ENCODE measurements at places on chromosomes 11 and 22. TPM values are rescaled to one million over a fixed set of nuclear protein-coding genes. Genes with fewer than 3 reads are reported as not detected.

Gene ZP1
- total RNA-seq, result not detected

Gene NELL1
- not detected for total RNA-seq

Gene WEE1
- total RNA-seq, result 1.9 TPM

Gene TNKS1BP1
- total RNA-seq, result 11.2 TPM

Gene KRTAP5-8
- not detected for total RNA-seq

- peak; percentile 54 for DNase-seq
Observed at GRCh38 chr11:63635762-63636465, 21.7 kb upstream of the PLAAT3 start.

GRCh38 chr11:77542296-77542695 lies 47.5 kb upstream of the AQP11 start:
- no peak for DNase-seq

DNA sequence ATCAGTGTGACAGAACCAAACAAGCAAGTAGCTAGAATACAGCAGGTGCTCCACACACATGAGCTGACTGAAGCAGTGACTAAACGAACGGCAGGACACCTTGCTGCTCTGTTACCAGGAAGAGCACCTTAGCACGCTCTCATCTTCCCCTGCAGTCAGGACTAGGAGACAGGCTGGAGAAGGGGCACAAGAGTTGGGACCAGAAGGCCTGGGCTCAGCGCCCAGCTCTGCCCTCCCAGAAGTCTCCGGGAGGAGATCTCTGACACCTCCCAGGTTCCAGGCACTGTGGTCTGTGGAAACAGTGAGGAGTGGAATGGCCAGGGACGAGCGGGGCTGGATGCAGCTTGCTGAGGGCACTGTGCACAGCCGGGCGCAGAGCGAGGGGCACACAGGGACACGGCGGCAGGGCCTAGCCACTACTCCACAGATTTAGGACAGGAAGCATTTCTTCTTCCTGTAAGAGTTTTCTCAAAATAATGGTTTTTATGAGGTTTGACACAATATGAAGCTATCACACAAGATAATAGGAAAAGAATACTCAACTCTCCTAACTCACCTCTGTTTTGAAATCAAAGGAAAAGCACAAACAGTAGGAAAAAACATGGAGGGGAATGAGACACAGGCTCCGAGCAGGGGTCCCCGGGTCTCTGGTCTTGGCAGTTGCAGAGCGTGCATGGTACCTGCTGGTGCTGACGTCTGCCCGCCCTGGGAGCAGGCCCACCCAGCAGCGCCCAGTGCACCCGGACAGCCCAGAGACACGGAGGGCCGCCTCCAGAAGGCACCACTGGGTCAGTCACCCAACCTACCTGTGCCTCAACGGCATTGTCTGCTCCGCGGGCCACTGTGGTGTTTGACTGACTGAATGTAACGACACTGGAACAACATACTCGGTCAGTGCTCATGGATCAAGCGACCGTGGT lies 67.6 kb downstream of the NCAPD3 start:
- no peak for DNase-seq

- DNase-seq, result no peak
Observed at GRCh38 chr11:128553662-128554362, 33.5 kb downstream of the ETS1 start.

GRCh38 chr22:26431261-26431995 lies 2.4 kb downstream of the ASPHD2 start:
- no peak for DNase-seq

DNA sequence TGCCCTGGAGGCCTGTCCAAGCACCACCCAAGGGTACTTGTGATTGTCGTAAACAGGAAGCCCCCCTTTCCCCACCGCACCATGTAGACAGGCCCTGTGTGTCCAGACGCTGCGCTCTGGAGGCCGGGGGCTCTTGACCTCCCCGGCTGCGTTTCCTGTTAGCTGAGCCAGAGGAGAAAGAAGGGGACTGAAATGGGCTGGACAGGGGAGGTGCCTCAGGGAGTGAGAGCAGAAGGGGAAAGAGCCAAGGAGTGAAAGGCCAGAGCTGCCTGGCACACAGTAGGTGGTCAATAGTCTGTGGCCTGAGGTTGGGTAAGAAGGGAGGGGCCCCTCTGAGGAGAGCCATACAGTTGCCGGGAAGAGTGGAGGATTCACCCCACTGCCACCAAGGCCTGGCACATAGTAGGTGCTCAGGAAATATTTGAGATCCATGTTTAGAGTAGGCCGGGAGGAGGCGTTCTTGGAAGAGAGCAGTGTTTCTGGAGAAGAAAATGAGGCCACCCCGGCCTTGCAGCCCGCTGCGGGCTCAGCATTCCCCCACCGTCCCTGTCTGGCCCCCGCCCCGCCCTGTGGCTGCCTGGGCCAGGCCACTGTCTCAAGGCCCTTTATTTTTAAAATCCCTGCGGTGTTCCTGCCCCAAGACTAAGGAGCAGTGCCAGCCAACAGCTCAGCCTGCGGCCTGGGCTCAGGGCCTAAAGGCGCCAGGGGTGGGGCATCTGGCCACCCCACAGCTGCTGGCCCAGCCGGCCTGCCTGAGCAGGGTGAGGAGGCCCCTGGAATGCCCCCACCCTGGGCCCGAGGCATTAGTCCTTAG lies 13.6 kb upstream of the CDC42EP1 start:
- no peak for DNase-seq

GRCh38 chr11:18775492-18776292 lies 15.9 kb downstream of the PTPN5 start:
- DNase-seq, result no peak

- DNase-seq, result no peak
Observed at GRCh38 chr11:126585388-126585773, 229.9 kb downstream of the ST3GAL4 start.

GRCh38 chr22:23152238-23153114 lies 7.2 kb downstream of the RAB36 start:
- DNase-seq, result no peak

GRCh38 chr22:38040953-38041759 lies 16.0 kb upstream of the PICK1 start:
- DNase-seq, result no peak

DNA sequence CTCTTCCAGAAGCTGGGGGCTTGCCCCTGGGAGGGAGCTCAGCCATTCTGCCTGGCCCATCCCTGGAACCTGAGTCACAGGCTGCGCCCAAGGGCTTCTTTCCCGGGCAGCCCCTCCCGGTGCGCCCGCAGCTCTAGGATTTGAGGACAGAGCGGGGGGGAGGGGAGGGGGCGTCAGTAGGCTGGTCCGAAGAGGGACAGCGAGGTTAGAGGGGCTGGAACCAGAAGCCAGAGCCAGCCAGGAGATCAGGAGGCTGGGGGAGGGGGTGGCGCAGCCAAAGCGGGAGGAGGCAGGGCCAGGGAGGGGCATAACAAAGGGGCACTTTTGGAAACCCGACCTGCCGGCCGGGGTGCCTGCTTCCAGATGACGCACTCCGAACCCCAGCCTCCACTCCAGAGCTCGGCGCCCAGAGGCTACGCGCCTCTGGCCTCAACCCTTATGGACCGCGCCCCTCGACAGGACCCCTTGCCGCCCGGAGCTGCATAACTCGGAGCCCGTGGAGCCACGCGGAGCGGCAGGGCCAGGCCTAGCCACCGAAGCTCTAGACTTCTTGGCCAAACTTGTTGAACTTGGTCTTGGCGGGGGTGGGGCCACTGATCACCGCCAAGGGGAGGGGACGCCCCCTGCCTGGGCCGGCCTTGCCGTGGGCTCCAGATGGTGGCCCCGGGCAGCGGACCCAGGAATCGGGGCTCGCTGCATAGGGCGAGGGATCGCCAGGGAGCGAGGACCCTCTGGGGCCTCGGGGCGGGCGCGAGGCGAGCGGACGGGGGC lies 744 bp downstream of the PACSIN3 start:
- DNase-seq, result no peak

- DNase-seq, result no peak
Observed at GRCh38 chr11:93814966-93815633, 31.0 kb downstream of the MED17 start.

DNA sequence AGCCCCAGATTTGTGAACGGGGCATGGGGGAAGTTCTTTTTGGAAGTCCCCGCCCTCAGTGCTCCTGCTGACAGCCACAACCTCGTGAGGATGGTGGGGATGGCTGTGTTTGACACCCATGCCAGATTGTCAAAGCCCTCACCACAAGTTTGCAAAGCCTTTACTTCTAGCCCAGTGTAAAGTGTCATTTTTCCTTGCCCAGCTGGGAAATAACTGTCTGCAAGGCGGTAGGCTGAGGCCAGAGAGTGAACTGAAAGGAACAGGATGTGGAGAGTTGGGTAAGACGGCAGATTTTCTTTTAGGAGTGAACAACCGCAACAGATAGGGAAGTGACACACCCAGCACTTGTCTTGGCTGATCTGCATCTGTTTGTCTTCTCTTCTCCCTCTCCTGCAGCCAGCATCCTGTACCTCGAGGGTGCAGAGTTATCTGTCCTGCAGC lies 13.6 kb downstream of the IL17RA start:
- DNase-seq, result peak; percentile 40

DNA sequence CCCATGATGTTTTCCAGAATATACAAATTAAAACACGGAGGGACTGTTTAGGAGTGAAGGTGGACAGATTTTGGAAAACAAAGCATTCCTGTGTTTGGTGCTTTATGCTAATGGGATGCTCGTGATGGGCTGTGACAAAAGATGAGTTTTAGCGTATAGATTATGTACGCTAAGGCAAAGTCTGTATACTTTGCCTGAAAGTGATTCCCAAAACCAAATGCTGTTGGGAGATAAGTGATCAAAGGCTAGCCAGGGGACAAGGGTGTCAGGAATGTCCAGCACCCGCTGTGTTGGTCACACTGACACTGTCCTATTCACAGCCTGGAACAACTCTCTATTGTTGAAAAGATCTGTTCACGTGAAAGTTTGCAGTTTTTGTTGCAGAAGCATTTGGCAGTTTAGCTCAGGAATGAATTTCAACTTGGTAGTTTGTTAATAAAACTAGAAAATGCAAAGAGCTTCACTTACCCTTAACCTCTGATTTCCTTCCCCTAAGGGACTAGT lies 1.5 kb downstream of the JAM3 start:
- DNase-seq, result no peak

DNA sequence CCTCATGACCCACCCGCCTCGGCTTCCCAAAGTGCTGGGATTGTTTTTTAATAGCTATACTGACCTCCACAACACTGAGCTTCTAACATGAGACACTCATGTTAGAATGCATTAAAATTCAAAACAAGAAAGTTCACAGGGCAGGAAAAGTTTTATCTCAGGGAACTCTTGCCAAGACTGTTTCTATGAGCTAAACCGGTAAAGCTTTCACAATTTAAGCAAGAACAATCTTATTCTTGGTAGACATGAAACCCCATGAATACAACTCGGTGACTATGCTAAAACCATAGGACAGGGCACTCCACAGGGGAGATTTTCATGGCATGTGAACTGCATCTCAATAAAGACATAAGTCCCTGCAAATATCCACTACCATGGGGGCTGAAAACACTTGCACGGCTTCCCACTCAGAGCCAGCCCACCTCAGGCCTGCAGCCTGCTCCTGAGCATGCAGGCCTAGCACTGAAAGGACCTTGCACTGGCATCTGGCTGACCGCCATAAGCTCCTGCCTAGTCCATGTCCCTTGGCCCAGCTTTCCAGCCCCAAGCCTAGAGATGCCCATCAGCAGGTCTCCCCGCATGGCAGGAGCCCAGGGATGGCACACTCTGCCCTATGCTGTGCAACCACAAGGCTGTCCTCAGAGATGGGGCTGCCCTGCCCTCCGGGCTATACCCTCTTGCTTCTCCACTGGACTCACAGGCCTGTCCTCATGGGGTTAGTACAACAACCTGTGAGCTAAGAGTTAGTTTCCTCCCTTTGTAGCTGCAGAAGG lies 58.4 kb downstream of the DGCR2 start:
- no peak for DNase-seq

DNA sequence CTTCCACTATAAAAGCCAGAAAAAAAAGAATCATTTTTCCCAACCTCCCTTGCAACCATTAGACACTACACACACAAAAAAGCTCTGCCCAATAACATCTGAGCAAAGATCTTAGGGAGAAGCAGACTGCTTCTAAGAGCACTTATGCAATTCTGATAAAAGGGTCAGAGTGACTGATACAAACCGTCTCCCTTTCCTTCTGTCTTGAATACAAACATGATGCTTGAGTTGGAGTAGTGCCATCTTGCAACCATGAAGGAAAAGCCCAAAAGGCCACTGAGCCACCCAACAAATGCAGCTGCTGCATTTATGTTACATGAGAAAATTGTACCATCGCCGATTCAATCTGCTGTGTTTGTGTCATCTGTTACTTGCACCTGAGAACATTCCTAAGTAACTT lies 47.6 kb upstream of the EED start:
- DNase-seq, result no peak

- no peak for DNase-seq
Observed at GRCh38 chr11:88183233-88183632, 8.0 kb upstream of the RAB38 start.

DNA sequence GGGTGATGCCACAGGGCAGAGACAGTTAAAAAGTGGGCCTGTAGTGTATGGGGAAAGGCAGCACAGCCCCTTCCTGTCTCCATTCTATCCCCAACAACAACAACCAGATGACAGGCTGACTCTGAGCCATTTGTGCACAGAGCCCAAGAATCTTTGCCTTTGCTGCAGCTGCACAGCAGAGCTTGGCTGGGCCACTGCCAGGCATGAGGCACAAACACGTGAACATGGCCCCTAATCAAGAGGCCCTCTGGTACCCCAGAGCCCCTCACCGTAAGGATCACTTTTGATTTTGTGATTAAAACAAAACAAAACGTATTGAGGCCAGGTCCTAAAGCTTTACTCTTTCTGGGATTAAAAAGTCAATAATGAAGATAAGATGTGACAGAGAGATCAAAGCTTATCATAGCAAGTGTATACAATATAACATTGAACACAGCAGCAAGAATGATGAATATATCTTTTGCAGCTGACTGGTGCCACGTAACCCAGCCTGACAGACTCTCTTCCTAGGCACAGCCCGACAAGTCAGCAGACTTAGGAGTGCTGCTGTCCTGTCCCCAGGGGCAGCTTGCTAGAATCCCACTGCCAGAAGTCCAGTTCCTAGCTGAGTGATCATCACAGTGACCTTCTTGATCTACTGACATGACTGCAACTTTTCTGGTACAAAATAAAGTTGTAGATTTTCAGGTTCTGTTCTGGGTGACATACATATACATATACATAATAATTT lies 117.8 kb downstream of the SERGEF start:
- DNase-seq, result no peak

DNA sequence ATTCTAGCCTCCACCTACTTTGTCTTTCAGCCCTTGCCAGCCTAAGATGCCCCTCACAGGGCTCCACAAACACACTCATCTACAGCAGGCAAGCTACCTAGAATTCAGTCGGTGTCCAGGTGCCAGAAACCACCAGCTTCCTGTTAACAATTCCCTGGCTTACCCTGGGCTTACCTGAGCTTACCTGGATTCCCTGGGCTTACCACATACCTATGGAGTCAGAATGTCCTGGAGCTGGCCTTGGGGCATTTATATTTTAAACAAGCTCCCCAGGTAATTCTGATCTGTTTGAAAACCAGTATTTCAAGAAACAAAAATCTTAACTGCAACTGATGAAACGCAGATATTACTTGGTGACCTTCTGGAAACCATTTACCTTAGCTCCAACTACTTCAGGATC lies 123.6 kb downstream of the SLC1A2 start:
- DNase-seq, result no peak

- no peak for DNase-seq
Observed at GRCh38 chr11:88206751-88207150, 31.5 kb upstream of the RAB38 start.

All from naive thymus-derived CD4-positive, alpha-beta T cell (primary cell).